ENCODE measurements at places on chromosomes 3 and 15. TPM values are rescaled to one million over a fixed set of nuclear protein-coding genes. Genes with fewer than 3 reads are reported as not detected.

DNA sequence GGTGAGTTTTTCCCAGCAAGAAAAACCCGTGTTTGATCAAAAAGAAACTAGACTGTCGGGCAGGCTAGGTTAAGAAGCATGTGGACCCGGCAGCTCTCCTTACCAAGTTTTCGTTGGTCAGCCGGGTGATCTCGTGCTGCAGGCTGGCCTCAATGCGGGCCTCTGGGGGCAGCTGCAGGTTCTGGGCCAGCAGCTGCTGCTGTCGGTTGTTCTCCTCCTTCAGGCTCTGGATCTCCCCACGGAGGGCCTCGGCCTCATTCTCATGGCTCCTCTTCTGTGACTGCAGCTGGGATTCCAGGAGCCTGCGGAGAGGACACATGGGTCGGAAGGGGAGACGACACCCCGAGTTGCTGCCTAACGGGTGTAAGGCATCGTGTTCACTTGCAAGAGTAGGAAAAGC is 44.5 kb upstream of the MYO5C start:
- DNase-seq: no peak

- DNase-seq: no peak
Measured at GRCh38 chr15:57591237-57591821, 375 bp upstream of the MYZAP start.

- peak; percentile 63 for DNase-seq
Measured at GRCh38 chr3:195147649-195148080, 123.3 kb downstream of the XXYLT1 start.

DNA sequence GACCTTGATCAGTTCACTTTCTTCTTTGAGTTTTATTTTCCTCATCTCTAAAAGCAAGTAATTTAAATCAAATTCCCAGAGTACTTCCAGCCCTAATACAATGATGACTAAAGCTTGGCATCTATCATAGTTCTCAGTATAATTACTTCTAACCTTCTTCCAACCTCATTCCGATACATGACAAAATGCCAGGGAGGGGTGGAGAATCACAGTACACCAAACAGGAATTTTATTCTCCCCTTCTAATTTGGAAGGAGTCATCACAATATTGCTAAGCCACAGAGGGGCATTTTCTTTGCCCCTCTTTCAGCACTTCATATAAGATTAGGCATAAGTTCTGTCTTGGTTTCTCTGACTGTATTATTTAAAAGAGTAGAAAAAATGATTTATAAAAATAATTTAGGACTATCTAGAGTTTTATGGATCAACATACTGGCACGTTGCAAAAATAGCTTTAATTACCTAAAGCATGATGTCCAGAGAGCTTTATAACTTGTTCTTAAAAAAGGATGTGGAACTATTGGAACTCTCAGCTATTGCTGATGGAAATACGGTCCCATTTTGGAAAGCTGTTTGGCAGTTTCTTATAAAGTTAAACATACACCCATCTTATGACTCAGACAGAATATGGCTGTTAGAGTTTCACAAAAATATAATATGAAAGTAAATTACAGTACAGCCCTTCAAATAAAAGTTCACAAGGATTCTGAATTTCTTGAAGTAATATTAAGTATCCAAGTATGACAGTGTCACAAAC is 86.9 kb upstream of the UBE2E2 start:
- DNase-seq: no peak

GRCh38 chr3:76307556-76307955 is 522.2 kb upstream of the ZNF717 start:
- no peak for DNase-seq

- no peak for DNase-seq
Measured at GRCh38 chr3:160667452-160667851, 9.5 kb upstream of the ARL14 start.

- peak; percentile 55 for DNase-seq
Measured at GRCh38 chr15:62928242-62928999, 114.1 kb upstream of the TPM1 start.

DNA sequence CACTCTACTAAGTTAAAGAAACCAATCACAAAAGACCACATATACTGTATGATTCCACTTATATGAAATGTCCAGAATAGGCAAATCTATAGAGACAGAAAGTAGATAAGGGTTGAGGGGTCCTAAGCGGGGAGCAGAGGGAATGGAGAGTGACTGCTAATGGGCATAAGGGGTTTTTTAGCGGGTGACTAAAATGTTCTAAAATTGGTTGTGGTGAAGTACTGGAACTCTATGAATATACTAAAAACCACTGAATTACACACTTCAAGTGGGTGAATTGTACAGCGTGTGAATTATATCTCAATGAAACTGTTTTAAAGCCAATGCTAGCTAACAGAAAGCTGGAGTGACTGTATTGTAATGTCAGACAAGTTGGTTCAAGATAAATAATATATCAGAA is 33.3 kb downstream of the KPNA1 start:
- DNase-seq: no peak

DNA sequence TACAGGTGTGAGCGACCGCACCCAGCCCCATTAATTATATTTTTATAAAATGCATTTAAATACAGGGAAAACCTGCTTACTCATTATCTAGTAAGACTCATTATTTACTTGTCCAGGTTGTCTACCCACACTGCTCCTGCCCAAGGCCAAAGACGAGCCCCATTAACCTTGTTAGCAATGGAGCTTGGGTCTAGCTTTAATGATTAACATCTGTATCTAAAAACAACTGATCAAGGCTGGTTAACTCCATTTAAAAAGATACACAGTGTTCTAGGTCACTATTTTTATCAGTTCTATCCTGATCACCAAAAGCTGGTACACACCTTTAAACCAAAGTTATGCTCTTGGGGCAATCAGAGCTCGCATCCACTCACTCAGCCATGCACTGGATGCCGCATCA is 10.4 kb upstream of the NCKIPSD start:
- DNase-seq: no peak

Gene HACL1
- total RNA-seq: 16.1 TPM

Gene INAFM2
- total RNA-seq: 53.1 TPM
